Upper lobe of right lung (tissue), 1 donor: ENCODE measurements at places on chromosomes 7 and 10. TPM values are rescaled to one million over a fixed set of nuclear protein-coding genes. Genes with fewer than 3 reads are reported as not detected.

- DNase-seq = no peak
- no peaks in the 10 kb centered on the region for H3K27me3 ChIP-seq
- no peak overlapping the region for H3K4me3 ChIP-seq
- H3K4me1 ChIP-seq = no peaks in the 10 kb centered on the region
- peaks cover 51% of the 10 kb centered on the region for H3K36me3 ChIP-seq
- no peak overlapping the region for H3K27ac ChIP-seq
Observed at GRCh38 chr10:68364101-68364886, 31.6 kb upstream of the PBLD start.

GRCh38 chr7:37511915-37512314, 63.3 kb upstream of the ELMO1 start:
- H3K4me3 ChIP-seq = no peak overlapping the region
- H3K27ac ChIP-seq = no peak overlapping the region

GRCh38 chr7:111568419-111568818, 6.1 kb upstream of the IMMP2L start:
- no peaks in the 10 kb centered on the region for H3K27me3 ChIP-seq
- no peak overlapping the region for H3K4me3 ChIP-seq
- H3K27ac ChIP-seq = no peak overlapping the region
- no peaks in the 10 kb centered on the region for H3K36me3 ChIP-seq
- H3K4me1 ChIP-seq = no peaks in the 10 kb centered on the region

GRCh38 chr7:88302486-88302885, 4.2 kb downstream of the STEAP4 start:
- H3K4me1 ChIP-seq = peaks cover 9% of the 10 kb centered on the region
- no peak for DNase-seq
- H3K27me3 ChIP-seq = no peaks in the 10 kb centered on the region
- H3K4me3 ChIP-seq = no peak overlapping the region
- H3K36me3 ChIP-seq = no peaks in the 10 kb centered on the region

DNA sequence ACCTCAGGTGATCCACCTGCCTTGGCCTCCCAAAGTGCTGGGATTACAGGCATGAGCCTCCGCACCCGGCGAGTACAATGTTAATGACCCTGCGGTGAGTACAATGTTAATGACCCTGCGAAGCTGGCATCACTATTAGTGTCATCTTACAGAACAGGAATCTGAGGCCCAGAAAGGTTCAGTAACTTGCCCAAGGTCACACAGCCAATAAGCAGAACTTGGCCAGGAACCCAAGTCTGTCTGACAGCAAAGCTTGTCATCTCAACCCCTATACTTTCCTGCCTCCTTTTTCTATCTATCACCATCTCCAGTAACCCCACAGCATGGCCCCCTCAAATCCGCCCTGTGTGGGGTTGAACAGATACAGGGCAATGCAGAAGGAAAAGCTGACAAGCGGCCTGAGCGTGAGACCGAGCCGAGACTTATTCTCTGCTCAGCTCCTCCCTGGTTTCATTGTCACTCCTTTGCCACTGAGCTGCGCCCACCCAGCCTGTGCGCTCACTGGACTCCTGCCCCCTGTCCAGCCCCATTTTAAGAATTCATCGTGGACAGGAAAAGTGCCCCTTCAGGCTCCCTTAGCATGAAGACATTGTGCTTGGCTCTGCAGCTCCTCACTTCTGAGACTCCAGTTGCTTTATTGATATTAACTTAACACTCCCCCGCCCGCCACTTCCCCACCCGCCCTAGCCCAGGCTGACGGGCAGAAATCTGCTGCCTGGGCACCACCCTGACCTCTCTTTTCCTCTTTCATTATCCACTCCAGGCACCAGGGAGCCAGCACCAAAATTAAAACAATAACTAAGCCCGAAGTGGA, 58.1 kb upstream of the LBX1 start:
- H3K4me1 ChIP-seq = peaks cover 21% of the 10 kb centered on the region
- no peak overlapping the region for H3K27ac ChIP-seq

GRCh38 chr7:106752367-106752766, 91.4 kb upstream of the CCDC71L start:
- H3K27me3 ChIP-seq = no peaks in the 10 kb centered on the region
- no peak overlapping the region for H3K4me3 ChIP-seq
- no peaks in the 10 kb centered on the region for H3K36me3 ChIP-seq
- no peak for DNase-seq
- no peak overlapping the region for H3K27ac ChIP-seq

- no peak for DNase-seq
- H3K4me1 ChIP-seq = no peaks in the 10 kb centered on the region
- no peaks in the 10 kb centered on the region for H3K27me3 ChIP-seq
- H3K27ac ChIP-seq = no peak overlapping the region
- H3K4me3 ChIP-seq = no peak overlapping the region
Observed at GRCh38 chr7:70529914-70530585, 601.9 kb upstream of the GALNT17 start.

- no peaks in the 10 kb centered on the region for H3K36me3 ChIP-seq
- DNase-seq = peak; percentile 77
- peaks cover 9% of the 10 kb centered on the region for H3K4me1 ChIP-seq
- no peaks in the 10 kb centered on the region for H3K27me3 ChIP-seq
Observed at GRCh38 chr7:140403878-140404564, at the start of gene RAB19. TSS of gene RAB19 (plus strand) at chr7:140404058. CDS start at chr7:140407647, 3,589 bp downstream.

GRCh38 chr7:151275813-151276577, 27.5 kb upstream of the SMARCD3 start:
- H3K4me3 ChIP-seq = peak overlapping the region; percentile 44
- no peaks in the 10 kb centered on the region for H3K36me3 ChIP-seq
- H3K4me1 ChIP-seq = peaks cover 28% of the 10 kb centered on the region

GRCh38 chr10:92268748-92269147, 22.1 kb downstream of the CPEB3 start:
- H3K27me3 ChIP-seq = no peaks in the 10 kb centered on the region
- no peak overlapping the region for H3K27ac ChIP-seq
- H3K36me3 ChIP-seq = no peaks in the 10 kb centered on the region

KMT2E gene
- 97.0 TPM for total RNA-seq

KCNMA1 gene
- total RNA-seq = 26.3 TPM

GNGT1 gene
- total RNA-seq = not detected

GIMAP5 gene
- total RNA-seq = 41.8 TPM

SH2B2 gene
- total RNA-seq = 13.2 TPM

ELN gene
- total RNA-seq = 231 TPM
